Urinary bladder (tissue), 4 donors: ENCODE measurements at places on chromosomes 11 and 22. TPM values are rescaled to one million over a fixed set of nuclear protein-coding genes. Genes with fewer than 3 reads are reported as not detected.

- DNase-seq: no peak
Measured at GRCh38 chr11:102108734-102109440, 1.4 kb upstream of the YAP1 start.

GRCh38 chr11:88979641-88980040 is 86.1 kb downstream of the GRM5 start:
- no peak for DNase-seq

GRCh38 chr11:35974882-35975589 is 31.2 kb downstream of the LDLRAD3 start:
- no peak for DNase-seq

DNA sequence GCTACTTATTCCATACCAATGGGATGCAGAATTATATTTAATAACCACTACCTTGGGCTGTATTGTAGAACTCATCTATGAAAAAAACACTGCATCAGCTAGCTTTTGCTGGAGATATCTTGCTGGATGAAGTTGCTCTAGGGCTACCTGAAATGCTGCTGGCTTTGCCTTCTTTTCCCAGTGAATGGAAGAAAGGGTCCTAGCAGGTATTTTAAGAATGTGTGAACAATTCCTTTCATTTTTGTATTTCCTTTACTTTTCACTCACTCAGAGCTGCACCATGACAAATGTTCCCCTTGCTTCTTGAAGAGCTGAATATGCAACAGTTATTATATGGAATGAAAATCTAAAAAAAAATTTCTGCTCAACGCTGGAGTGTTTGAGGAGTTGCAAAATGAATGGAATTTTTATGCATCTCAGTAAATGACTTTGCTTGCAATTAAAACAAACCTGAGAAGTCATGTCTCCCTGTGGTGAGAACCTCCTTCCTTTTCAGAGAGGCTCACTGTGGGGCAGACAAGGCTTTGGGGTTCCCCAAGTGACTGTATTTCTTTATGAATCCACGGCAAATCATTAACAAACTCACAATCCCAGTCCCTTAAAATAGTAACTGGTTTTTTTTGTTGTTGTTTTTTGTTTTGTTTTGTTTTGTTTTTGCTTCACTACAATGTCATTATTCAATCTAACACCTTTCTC is 566.8 kb upstream of the KIRREL3 start:
- DNase-seq: no peak

DNA sequence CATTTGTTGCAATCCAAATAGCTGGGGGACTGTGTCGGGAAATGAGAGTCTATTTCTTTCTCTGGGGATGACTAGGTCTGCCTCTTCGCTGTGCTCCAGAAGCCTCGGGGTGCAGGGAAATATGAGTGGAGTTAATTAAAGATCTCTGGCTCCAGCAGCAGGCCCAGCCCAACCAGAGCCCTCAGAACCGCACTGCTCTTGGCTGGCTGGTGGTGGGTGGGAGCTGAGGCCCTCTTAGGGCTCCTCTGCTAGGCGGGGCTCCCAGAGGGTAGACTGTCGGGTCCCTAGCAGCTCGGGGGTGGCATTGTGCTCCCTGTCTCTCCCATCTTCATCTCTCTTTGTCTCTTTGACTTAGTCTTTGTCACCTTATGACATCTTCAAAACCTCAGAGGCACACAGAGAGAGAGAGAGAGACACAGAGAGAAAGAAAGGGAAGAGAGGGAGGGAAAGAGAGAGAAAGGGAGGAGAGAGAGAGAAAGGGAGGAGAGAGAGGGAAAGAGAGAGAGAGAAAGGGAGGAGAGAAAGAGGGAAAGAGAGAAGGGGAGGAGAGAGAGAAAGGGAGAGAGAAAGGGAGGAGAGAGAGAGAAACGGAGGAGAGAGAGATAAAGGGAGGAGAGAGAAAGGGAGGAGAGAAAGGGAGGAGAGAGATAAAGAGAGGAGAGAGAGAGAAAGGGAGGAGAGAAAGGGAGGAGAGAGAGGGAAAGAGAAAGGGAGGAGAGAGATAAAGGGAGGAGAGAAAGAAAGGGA is 20.2 kb downstream of the MPPED1 start:
- no peak for DNase-seq

GGT5 gene
- total RNA-seq: 3.4 TPM

GRCh38 chr22:36701965-36702621 is 1.5 kb downstream of the CACNG2 start:
- no peak for DNase-seq

- DNase-seq: no peak
Measured at GRCh38 chr22:32307055-32307454, 50.6 kb upstream of the RFPL3 start.

YPEL1 gene
- 7.0 TPM for total RNA-seq

DNA sequence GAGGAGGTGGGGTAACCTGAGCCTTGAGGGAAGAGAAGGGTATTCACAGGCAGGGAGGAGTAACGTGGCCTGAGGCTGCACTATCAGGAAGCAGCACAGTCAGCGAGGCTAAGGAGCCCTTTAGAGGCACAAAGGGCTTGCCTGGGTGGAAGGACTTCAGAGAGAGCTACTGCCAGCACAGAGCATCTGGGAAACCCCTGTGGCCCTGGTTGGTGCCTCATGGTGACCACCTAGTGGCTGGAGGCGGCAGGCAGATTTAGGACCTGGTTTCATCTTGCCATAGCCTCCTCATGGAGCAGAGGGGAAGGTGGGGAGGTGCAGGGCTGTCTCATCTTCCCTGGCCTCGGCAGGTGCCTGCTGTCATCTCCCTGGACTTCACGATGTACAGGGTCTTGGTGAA is 64.5 kb downstream of the MPPED1 start:
- DNase-seq: no peak

- no peak for DNase-seq
Measured at GRCh38 chr11:131754671-131755070, 384.3 kb downstream of the NTM start.

DNA sequence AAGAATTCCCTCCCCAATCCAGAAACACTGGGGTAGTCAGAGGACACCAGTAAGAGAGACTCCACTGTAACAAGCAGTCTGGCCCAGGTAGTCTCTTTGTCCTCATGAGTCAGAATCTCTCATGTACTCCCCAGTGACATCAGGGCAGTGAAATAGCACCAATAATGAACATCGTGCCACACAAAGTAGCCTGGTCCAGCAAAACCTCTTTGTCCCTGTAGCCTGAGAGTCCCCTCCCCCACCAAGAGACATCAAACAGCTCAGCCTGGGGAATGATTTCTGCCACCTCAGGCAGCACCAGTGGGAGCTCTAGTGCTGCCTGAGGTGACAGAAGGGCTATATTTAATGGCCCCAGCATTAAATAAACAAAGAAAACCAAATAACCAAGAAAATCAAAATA is 88.1 kb downstream of the SBF2 start:
- DNase-seq: no peak

GRCh38 chr11:63998558-63999348 is 12.5 kb downstream of the OTUB1 start:
- DNase-seq: no peak

GRCh38 chr11:11081776-11082175 is 223.9 kb upstream of the ZBED5 start:
- no peak for DNase-seq

OTOG gene
- 0.05 TPM for total RNA-seq

DNA sequence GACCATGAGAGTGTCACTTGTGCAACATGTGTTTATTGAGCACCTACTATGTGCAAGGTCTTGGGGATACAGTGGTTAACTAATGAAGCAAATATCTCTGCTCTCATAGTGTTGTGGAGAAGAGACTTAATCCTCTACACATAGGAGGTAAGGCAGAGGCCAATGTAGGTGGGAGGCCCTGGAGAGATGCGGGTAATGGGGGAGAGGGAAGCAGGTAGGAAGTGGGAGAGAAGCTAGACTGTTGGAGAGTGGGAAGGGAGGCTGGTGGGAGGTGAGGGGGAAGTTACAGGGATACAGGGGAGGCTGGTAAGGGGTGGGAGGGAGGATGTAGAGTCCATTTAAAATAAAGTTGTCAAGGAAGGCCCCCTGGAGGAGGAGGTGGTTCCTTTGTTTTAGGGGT is 240.0 kb downstream of the MIAT start:
- DNase-seq: no peak

DNA sequence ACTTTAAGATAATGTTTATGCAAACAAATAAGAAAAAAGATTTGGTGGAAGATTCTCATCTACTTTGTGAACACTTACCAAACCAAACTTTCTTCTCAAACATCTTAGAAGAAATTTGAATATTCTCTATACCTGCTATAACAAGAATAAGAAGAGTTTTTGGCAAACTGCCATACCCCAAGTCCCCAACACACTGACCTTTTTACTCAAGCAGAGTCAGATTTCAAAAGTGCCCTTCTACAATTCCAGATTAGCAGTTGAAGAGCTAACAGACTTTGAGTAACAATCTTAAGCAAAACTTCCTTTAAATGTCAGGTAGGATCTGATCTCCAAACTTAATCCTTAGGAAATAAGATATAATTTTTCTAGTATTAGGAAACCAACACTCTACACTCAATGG is 33.9 kb downstream of the TSG101 start:
- no peak for DNase-seq

OR2AG1 gene
- not detected for total RNA-seq

DNA sequence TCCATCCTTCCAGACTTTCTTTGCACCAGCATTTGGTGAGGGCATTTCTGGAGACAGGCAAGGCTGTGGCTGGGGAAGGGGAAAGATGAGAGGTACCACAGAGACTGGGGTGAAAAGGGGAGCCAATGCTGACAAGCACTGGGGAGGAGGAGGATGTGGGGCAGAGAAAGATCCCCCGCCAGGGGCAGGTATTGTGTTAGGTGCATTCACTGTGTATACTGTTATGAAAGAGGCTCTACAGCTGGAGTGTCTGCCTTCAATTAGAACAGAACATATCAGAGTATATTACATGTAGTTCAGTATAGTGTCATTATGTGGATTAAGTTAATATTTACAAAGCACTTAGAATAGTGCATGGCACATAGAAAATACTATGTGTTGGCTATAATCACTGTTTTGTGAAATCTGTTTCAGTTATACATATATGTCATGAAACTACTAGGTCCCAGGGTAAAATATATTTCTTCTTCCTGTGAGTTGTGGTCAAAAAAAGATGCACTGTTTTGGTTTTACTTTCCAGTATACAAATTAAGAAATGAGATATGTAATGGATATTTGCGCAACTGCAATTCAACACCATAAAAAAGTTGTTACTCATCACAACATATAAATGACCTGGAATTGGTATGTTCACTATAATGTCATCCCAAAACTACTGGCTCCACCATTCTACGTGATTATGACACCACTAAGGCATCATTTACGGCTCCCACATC is 8.4 kb downstream of the MSANTD2 start:
- no peak for DNase-seq

DNA sequence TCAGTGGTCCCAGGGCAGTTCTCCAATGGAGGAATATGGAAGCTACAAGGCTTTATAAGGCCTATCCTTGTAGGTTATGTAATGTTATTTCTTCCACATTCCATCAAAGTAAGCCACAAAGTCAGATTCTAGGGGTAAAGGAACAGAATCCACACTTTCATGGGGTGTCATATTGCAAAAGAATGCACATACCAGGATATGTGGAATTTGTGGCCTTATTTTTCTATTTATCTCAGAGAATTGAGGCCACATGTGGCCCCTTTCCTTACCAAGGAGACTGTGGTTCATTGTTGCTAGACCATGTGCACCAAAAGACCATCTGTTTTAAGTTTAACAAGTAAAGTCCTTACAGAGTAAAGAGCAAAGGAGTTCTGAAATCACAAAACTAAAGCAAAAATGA is 12.9 kb downstream of the LRRC4C start:
- no peak for DNase-seq

GRCh38 chr11:84719935-84720577 is 907.1 kb downstream of the DLG2 start:
- DNase-seq: no peak

TFIP11 gene
- total RNA-seq: 22.5 TPM

GRCh38 chr11:132445859-132446291 is 1075.5 kb downstream of the NTM start:
- DNase-seq: no peak

DNA sequence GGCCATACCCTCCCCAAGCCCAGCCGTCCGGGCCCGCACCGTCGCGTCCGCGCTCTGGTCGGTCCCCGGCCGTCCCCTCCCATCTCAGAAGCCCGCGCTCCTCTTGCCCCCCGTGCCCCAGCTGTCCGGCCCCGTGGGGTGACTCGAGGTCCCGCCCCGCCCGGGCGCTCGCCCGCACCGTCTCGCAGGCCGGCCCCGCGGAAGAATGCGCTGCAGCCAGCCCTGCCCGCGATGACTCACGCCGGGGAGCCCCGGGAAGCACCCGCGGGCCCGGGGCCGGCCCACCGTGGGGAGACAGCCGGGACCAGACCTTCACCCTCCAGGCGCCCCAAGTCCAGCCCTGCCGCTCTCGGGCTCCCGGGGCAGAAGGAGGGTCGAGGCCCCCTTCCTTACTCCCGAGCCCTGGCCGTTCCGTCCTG is 320 bp upstream of the PHLDA2 start:
- no peak for DNase-seq

GRCh38 chr11:94602430-94603372 is 35.5 kb downstream of the PIWIL4 start:
- DNase-seq: no peak

PDGFD gene
- total RNA-seq: 26.0 TPM

- no peak for DNase-seq
Measured at GRCh38 chr22:28742562-28742962, 723 bp downstream of the HSCB start.

KIRREL3 gene
- total RNA-seq: 1.0 TPM

DNA sequence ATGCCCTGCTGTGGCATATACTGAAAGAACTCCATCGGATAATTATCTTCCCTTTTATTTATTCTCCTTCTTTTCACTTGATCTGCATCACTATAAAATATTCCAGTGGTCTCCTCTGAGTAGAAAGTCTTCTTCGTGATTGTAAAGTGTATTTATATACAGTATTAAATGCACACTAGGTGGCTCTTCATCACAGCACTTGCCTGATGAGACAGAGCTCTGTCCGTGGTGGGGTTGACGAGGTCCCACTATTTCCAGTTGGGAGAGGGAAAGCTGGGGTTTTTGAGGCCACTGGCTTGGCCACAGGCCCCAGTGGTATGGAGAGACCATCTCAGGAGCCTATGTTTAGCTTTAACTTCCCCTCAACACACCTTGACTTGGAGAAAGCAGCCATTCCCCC is 31.6 kb upstream of the ZBTB16 start:
- DNase-seq: no peak

SLC22A25 gene
- total RNA-seq: not detected

KDM4D gene
- 1.2 TPM for total RNA-seq
